ENCODE measurements at places on chromosomes 3 and 15. TPM values are rescaled to one million over a fixed set of nuclear protein-coding genes. Genes with fewer than 3 reads are reported as not detected.

- no peak overlapping the region for H3K4me3 ChIP-seq
- H3K4me1 ChIP-seq, result no peaks in the 10 kb centered on the region
- no peak for DNase-seq
- H3K27ac ChIP-seq, result no peak overlapping the region
These were observed 40.6 kb upstream of the SEC22A start for GRCh38 chr3:123161167-123161566.

GRCh38 chr15:82647045-82647834 lies at the start of gene CPEB1:
Gene CPEB1 (minus strand): TSS chr15:82647363. CDS start chr15:82628459, 18,904 bp downstream.
- no peak within 1 kb of the TSS for H3K27ac ChIP-seq
- peak; percentile 48 for DNase-seq
- H3K4me3 ChIP-seq, result no peak within 1 kb of the TSS
- peaks cover 41% of the 10 kb centered on the region for H3K27me3 ChIP-seq

DNA sequence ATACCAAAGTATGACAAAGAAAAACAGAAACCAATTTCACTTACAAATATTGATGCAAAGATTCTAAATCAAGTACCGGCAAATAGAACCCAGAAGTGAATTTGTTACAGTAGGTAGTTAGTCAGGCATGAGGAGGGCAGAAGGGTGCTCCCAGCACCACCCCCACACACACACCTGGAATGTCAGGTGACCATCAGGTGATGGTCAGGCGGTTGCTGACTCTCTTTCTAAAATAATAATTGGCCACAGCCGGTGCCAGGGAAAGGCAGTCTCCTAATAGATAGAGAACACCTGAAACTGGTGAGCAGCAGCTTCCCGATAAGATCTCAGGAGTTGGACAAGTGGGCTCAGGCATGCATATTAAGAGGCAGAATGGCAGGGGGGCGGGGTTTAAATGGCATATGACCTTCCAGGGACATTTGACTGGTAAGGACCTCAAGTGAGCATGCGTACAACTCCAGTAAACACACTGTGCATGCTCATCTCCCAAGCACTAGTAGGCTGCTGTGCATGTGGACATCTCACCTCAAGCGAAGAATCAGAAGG lies 131.1 kb downstream of the ANO10 start:
- H3K36me3 ChIP-seq, result peaks cover 2% of the 10 kb centered on the region
- no peak overlapping the region for H3K4me3 ChIP-seq
- peaks cover 20% of the 10 kb centered on the region for H3K4me1 ChIP-seq
- peaks cover 2% of the 10 kb centered on the region for H3K27me3 ChIP-seq

The FAM98B gene
- 40.2 TPM for total RNA-seq

The ZKSCAN7 gene
- 1.3 TPM for total RNA-seq

Data from activated CD4-positive, alpha-beta memory T cell treated with anti-CD3 and anti-CD28 coated beads for 36 hours (primary cell).